Activated CD4-positive, alpha-beta T cell treated with anti-CD3 and anti-CD28 coated beads, Interleukin-2, Interleukin-6, amounts not matched to agents 100 ng/mL and 50 ng/mL, durations not matched to agents 16 hours and 8 hours (primary cell): ENCODE measurements at places on chromosomes 5 and 9.

DNA sequence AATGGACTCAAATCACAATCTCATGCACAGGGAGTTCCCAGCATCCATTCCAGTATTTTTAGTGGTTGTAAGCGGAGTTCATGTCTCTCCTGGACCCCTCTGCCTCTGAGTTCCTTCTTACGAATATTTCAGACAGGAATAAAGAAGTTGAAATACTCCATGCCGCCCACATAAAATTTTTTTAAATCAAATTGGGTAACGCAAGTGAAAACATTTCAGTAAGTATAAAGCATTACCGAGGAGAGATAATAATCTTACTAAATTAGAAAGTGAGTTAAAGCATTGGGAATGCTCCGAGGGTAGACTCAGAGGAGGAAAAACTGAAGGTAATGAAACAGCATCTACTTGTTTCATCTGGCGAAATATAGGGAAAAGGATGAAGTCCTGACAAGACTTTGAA, 317.6 kb downstream of the ARRDC3 start:
- no peak for DNase-seq

DNA sequence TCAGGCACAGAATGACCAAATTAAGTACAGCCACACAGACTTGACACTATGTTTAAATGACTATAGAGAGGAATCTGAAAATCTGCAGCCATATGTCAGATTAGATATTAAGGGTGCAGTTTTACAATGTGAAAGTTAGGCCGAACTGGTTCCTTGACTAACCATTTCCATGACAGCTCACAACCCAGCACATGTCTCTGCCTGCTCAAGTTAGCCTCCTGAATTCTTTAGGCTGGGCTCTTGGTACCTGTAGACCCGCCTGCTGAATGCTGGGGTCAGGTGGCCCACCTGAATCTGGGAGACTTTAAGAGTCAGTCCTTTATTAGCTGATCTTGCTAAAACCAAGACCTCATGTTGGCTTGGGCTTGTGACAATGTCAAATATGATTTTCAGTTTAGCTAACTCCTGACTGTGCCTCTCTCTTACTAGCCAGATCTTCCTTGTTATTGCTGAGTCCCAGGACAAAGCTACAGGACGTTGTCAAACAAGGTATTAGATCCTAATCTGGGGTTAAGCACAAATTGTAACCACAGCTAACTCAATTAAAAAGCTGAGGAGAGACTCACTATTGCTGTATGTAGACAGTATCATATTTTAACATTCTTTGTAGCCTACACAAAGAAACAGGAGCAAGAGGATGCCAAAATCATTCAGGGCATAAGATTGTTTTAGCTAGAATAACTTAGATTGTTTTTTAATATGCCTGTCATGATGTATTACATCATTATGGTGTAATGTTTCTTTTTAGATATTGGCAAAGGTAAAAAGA, 490.9 kb downstream of the SEMA5A start:
- DNase-seq: no peak

- DNase-seq: no peak
These were observed 253.8 kb downstream of the ENC1 start for GRCh38 chr5:74386571-74387334.

- DNase-seq: no peak
These were observed 9.0 kb upstream of the IFNA5 start for GRCh38 chr9:21314152-21314551.

GRCh38 chr5:72505539-72506157, 1.6 kb downstream of the ZNF366 start:
- DNase-seq: no peak

GRCh38 chr5:179619776-179620175, 3.7 kb downstream of the HNRNPH1 start:
- DNase-seq: no peak

DNA sequence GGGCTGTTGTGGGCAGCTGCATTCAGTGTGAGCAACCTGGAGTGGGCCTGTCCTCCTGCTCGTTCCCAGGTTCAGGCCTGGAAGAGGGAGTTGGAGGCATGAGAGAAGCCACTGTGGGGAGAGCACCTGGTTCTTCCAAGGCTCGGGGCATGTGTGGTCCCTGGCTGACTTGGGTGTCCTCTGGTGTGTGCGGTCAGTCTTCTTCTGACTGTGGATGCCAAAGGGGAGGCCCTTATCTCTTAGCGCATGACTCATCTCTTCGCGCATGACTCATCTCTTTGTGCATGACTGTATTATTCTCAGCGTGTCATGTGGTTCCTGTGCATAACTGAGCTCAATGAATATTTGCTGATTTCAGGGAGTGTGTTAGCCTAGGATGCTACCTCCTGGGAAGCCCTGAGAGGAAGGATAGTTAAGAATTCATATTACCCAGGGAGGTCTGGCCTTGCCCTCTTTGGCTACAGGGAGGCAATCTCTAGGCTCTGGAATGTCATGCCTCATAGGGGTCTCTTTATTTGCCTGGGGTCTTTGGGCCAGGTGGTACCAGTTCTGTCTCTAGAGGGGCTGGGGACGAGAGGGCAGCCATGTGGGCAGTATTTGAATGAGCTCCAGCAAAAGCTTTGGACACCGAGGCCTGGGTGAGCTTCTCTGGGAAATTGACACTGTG, 188.7 kb downstream of the HSPA4 start:
- peak; percentile 85 for DNase-seq

DNA sequence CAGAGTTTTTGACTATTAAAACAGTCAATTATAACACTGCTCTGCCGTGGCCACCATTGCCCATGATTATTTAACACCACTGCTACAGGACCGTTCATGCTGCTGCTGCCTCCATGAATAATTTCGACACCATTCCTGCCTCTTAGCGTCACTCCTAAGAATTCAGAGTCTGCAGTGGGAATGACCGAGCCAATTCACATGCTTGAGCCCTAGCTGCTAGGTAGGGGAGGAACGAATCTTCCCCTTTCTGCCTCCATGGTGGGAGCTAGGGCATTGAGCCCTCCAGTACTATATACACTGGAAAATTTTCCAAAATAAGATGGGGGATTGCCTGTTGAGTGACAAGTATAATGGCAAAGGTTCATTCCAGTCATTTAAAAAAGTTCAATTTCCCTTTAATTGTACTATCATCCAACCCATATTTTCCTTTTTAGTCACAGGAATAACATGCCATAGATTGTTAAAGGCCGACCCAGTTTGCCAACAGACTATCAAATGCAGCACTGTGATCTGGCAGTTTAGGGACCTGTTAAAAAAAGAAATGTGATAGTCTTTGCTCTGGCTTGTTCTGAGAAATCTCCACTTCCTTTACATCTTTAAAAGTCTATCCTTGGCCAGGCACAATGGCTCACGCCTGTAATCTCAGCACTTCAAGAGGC, 13.5 kb upstream of the B4GALT1 start:
- DNase-seq: no peak

GRCh38 chr5:152649609-152650008, 244.5 kb upstream of the NMUR2 start:
- DNase-seq: no peak

DNA sequence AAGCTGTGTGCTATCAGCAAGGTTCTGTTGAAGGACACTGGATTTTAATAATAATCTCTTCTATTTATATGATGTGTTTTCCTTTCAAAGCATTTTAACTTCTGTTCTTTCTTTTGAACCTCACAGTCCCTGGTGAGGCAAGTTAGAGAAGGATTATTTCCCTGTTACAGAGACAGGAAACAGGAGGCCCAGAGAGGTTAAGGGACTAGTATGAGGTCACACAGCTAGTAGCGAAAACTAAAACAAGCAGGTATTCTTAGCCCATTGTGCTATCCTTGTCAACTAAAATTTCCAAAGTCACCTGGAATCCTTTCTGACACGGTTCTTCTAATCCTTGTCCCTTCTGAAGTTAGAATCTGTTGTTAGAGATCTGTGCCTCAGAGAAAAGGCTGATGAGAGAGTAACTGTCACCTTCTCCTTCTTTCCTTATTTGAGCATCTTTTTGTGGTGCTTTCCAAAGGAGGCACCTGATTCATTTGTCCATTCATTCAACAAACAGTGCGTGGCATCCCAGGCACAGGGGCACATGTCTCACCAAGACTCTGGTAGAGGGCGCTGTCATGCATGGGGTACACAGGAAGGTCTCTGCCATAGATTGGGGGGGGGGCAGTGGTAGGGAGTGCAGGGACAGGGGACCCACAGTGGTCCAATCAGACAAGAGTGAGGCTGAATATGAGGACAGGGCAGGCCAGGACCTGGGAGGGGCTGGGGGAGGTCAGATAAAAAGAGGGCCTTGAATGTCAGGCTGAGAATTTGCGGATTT, 61.5 kb downstream of the CRB2 start:
- DNase-seq: no peak

DNA sequence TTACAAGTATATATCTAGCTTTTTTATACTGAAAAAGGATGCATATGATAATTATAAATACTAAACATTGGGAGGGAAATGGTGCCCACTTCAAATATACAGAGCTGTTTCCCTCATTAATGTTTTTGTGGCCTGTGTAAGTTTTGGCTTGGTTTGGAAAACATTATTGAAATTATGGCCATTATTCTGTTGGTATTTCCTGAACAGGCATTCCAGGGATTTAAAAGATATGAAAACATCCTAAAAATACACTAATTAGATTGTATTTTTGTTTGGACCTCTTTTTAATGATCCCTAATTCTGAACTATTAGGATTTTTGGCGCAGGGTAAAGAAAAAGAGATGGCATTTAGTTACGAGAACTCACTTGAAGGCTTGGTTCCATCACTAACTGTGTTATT, 50.9 kb downstream of the CLINT1 start:
- no peak for DNase-seq

- DNase-seq: no peak
These were observed 157.0 kb upstream of the PPP1R2B start for GRCh38 chr5:156693113-156693512.

DNA sequence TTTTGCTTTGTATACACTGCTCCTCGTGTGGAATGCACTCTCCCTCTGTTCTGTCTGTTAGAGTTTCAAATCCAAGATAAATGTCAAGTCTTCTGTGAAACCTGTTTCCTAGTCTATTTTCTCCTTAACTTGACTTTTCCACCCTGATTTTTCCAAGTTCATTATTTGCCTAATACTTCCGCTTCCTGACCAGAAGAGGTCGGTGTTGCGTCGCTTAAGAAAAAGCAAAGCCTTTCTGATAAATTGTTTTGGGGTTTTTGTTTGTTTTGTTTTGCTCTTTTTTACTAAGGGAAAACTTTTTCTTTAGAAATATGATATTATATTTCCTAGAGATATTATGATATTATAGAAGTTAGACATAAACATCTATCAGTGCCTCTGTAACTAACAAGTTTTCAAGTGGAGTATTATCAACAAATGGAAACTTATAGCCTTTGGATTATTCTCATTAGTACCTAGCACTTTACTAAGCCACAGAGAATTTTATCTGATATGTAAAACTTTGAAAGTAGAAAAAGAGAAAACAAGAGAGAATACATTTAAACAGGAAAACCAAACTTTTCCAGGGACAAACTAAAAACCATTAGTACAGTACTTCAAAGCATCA, 55.8 kb downstream of the PHAX start:
- peak; percentile 46 for DNase-seq

DNA sequence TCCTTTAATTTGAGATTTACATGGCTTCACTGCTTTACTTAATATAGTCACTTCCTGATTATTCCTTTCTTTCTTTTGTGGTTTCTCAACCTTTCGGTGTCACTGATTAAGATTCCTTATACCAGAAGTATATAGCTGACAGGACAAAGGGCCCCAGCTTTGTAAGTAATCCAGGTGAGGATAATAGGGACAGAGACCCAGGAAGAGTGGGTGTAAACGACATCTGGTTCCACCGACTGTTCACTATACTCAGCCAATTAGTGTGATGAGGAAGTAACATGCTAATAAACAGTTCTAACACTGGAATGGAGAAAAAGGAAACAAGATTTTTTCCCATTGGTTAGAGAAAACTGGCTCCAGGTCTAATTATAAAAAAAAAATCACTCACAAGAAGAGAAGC, 286.3 kb upstream of the EFNA5 start:
- no peak for DNase-seq

- DNase-seq: no peak
These were observed 86.6 kb downstream of the KCNN2 start for GRCh38 chr5:114448481-114448880.

DNA sequence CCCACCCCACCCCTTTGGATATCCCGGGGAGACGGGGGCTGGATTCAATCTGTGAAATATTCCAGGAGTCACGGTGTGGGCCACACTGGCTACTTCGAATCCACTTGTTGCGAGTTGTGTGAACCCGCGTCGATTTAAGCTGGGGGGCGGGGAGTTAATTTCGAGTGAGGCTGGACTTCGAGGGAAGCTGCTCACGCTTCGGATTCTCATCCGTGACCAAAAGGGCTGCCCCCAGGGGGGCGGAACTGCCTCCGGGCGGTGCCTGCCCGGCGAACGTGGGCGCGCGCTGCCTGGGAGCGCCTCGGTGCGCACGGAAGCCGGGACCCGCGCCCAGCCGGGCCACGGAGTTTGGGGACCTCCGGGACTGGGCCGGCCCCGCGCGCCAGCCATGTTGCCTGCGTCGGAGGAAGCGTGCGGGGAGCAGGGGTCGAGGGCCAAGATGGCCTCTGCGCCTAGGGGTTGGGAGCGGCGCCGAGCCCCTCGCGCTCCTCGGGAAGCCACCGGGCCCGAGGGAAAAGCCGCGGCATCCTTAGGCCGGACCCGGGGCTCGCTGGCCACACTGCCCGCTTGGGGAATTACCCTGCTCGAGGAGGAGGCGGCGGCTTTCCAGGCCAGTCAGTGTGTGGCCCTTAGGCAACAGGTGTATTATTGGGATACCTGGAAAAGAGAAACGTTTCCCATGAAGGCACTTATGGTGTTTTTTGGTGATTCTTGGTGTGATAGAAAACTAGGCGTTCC, 975 bp downstream of the OCLN start:
- DNase-seq: peak; percentile 12

GRCh38 chr5:16759147-16759773, 142.5 kb upstream of the RETREG1 start:
- DNase-seq: peak; percentile 38

- DNase-seq: no peak
These were observed 239.0 kb downstream of the ISL1 start for GRCh38 chr5:51622161-51622790.

GRCh38 chr9:77099388-77099787, 77.9 kb upstream of the VPS13A start:
- DNase-seq: no peak

GRCh38 chr5:172779691-172780341, 8.8 kb upstream of the DUSP1 start:
- no peak for DNase-seq

DNA sequence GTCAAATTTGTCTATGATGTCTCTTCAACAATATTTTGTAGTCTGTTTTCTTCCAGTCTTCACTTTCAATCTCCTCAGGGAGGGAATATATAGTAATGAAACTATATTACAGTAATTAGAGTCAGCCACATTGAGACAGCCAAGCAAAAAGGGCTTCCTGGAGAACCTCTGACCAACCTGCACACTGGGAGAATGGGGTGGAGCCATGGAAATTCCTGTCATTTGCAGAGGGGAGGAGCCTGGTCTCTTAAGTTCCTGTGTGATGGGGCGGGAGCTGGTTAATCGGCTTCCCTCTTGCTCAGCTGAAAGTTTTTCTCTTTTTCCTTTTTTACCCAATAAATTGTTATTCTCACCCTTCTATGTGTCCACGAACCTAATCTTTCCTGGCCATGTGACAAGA, 1220.0 kb downstream of the PTPRD start:
- no peak for DNase-seq
